ENCODE measurements at places on chromosomes 1 and 21.

GRCh38 chr1:193065954-193066353 lies 6.5 kb downstream of the RO60 start:
- DNase-seq = no peak

GRCh38 chr21:33753886-33754285 lies 111.6 kb downstream of the ITSN1 start:
- no peak for DNase-seq

DNA sequence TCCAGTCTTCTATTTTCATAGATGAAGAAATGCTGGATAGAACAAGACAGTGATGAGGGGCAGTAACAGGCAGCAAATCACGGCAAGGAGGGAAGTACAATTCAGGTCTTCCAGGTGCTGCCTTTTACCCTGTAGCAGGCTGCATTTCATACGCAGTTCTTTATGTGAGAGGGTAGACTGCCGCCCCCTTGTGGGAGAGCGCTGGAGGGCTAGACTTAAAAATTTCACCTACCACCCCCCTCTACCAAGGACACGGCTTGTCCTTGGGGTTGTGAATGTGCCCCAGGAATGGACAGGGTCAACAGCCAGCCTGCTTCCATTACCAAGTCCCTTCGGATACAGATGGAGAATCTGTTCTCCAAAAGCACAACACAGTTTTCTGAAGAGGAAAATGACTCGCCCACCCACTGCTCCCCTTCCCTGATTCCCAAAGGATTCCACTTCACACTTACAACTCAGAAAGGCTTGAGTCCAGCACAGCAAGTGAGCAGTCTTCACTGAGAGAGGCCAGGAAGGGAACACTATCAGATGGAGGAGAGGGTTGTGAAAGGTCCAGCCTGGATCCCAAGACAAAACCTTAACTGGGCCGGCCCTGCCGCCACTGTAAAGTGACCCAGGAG lies 7.4 kb downstream of the WDR77 start:
- peak; percentile 76 for DNase-seq

GRCh38 chr1:205698921-205699320 lies 18.6 kb upstream of the SLC45A3 start:
- DNase-seq = no peak

GRCh38 chr1:167121375-167122120 lies 27.7 kb downstream of the STYXL2 start:
- peak; percentile 24 for DNase-seq

Data from CD4-positive, alpha-beta T cell treated with Interleukin-1 beta for 1 hour (primary cell).